ENCODE measurements at places on chromosomes 5 and 9.

DNA sequence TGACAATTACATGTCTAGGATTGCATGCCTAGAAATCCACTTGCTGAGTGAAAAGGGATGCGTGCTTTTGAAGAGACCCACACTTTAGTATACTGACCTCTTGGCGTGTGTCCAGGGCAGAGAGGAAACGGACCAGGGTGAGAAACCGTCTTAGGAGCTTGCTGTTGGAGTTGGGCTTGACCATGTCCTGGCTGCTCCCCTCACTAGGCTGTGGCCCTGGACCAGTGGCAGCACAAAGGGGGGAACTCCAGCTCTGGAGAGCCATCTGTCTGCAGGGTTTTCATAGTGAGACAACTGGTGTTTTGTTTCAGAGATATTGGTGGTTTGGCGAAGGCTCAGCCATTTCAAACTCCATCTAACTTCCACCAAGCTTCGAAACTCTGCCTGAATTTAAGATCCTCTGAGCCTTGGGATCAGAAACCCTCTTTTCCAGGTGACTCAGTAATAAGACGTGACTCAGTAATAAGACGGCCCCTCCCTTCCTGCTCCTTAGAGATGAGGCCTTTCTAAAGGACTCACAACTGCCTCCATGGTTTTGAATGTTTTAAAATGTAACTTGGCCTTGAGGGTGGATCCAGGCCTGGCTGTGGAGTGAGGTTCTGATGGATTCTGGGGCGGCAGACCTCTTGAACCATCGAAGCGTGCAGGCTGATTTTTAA is 165.8 kb downstream of the MELK start:
- no peak for DNase-seq

DNA sequence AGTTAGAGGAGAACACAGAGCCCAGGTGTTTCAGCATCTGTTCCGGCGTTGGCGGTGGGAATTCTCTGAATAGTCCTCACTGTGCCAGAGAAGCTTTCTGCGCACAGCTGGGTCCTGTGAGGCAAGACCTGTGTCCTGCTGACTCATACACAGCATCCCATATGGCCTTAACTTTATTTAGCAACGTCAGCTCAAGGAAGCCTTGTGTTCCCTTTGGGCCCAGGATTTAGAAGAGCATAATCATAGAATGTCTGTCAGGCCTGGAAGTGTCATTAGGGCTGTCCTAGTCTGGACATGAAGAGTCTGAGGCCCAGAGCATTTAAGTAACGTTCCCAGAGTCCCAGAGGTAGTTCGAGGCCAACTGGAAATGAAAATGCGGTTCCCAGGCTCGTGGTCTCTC is 188.6 kb upstream of the DMRT1 start:
- DNase-seq = no peak

DNA sequence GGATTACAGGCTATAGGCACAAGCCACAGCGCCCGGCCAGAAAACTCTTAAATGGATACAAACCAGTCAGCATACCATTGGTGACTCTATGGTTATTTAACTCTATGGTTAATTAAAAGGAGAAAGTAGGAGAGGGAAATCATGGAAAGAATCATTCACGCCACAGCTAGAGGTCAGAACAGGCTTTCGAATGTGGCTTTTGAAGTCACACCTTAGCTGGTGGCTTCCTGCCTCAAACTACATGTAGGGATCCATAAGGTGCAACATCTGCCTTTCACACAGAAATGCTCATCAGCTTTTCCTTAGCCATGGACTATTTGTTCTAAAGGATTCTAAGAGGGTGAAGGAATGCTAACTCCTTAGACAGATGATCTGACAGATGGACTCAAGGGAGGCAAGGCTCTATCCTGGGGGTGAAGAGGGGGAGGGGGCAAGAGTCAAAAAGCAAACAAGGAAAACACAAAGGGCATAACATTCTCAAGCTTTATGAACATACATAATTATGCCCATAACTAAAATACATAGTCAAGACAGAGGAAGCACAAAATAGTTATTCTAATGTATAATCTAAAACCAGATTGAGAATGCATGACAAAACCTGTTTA is 130.9 kb downstream of the EFNA5 start:
- DNase-seq = no peak

- DNase-seq = no peak
Observed at GRCh38 chr5:1767524-1768282, 31.9 kb downstream of the MRPL36 start.
